ENCODE measurements at places on chromosomes 11 and 22.

- DNase-seq = no peak
Measured at GRCh38 chr11:44564670-44565210, 723 bp upstream of the CD82 start.

GRCh38 chr11:117734601-117735024, 62.4 kb downstream of the DSCAML1 start:
- DNase-seq = no peak

GRCh38 chr11:10409207-10409661, 45.8 kb upstream of the AMPD3 start:
- DNase-seq = no peak

- no peak for DNase-seq
Measured at GRCh38 chr11:127119356-127119755, 118.8 kb upstream of the KIRREL3 start.

- DNase-seq = no peak
Measured at GRCh38 chr11:98545544-98546175, 475.1 kb upstream of the CNTN5 start.

DNA sequence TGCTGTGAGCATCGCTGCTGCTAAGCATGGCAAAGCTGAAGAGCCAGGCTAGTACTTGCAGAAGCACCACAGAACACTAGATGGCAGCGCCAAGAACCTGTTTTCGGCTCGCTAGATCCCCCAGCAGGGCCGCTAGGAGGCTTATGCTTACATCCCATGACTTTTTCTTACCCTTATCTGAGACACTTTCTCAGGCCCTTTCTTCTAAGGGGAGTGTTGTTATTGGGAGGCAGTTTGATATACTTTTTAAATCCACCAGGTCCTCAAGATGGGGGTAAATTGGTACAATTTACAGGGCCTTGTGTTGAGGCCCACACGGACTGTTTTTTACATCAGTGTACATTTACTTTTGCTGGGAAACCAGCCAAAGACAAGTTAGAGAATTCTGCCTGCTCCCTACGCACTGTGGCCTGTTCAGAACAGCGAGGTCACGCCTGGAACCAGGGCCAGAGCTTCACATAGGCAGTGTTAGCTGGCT, 4.0 kb downstream of the TRIM6 start:
- DNase-seq = peak; percentile 30

- DNase-seq = no peak
Measured at GRCh38 chr22:20431511-20432192, 6.0 kb downstream of the SCARF2 start.

DNA sequence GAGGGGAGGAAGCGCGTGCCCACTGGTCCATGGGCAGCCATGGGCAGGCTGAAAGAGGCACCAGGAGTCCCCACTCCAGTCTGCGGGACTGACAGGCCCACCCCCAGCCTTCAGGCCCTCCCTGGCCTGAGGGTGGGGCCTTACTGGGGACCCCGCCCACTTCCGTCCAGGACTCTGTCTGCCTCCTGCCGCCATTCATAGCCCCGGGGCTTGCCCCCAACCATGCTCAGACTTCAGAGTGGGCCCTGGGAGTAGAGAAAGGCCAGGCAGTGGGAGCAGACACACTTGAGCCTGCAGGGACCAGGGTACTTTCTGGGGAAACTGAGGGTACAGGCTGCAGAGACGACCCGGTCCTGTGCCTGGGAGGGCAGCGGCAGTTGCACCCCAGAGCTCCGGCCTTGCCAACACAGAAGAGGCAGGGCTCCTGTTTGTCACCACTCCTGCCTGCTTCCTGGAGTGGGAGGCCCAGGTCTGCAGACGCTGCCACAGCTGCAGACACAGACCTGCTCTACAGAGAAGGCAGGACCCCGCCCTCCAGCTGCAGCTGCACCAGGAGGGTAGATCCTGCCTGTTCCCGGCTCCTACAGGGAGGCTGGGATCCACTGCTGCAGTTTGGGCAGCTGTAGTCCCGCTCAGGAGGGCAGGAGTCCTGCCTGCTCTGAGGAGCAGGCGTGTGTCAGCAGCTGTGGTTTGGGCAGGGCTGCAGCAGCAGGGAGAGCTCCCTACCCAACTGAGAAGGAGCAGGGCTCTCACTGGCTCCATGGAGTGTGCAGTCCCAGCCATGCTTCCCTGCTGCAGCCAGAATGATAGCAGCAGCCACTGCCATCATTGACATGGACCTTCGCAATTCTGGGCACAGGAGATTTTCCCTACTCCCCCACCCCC, 387.9 kb upstream of the ANO3 start:
- no peak for DNase-seq

- no peak for DNase-seq
Measured at GRCh38 chr11:36431429-36432092, 78.5 kb downstream of the TRAF6 start.

DNA sequence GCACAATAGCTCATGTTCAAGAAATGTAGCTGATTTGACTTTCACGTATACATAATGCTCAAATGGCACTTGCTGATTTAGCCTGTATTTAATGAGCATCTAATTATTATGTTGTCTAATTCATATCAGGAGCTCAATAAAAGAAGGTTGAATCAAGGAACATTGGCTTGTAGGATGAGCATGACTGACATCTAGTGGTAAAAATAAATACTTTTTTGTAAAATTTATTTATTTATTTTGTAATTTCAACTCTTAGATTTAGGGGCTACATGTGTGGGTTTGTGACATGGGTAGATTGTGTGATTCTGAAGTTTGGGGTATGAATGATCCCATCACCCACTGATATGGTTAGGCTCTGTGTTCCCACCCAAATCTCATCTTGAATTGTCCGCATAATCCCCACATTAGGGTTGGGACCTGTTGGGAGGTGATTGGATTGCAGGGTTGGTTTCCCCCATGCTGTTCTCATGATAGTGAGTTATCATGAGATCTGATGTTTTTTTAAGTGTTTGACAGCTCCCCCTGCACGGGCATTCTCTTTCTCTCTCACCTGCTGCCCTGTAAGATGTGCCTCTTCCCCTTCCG, 1.7 kb upstream of the OR52E5 start:
- DNase-seq = no peak

DNA sequence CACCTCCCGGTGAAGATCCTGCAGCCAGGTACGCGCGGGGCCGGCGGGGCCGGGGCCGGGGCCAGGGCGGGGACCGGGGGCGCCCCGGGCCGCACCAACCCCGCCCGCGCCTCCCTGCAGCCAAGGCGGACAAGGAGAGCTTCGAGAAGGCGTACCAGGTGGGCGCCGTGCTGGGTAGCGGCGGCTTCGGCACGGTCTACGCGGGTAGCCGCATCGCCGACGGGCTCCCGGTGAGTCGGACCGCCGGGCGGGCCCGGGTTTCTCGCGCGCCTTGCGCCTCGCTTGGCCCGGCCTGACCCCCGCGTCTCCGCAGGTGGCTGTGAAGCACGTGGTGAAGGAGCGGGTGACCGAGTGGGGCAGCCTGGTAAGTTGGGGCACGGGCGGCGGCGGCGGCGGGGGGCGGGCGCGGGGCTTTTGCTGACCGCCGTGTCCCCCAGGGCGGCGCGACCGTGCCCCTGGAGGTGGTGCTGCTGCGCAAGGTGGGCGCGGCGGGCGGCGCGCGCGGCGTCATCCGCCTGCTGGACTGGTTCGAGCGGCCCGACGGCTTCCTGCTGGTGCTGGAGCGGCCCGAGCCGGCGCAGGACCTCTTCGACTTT, 531 bp downstream of the PIM3 start:
- DNase-seq = no peak

DNA sequence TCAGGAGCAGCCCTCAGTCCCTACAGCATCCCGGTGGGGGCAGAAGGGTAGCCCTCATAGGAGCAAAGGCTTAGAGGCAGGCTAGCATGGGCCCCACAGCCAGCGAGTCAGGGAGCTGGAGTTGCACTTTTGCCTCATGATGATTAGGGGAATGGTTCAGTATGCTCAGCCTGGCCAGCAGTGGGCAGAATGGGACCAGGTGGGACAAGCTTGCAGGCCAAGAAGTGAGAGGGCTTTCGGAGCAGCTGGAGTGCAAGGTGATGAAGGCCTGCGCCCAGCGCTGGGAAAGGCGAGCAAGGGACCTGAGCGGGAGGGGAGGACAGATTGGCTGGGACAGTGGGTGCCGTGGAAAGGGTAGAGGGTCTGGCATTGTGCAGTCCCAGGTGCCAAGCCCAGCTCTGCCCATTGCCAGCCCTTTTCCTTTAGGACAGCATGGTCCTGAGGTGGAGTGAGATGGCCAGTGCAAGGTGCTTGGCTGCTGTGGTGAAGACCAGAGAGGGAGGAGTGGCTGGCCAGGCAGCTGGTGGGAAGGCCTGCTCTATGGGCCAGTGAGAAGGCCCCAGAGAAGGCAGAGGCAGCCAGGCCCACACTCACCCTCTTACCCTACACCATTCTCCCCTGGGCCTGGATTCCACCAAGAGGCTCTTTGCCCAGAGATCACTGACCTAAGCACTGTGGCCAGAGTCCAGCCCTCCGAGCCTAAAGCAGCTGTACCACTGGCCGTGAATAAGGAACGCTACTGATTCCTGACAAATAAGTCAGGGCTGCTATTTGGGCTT, 47.9 kb upstream of the SUSD2 start:
- DNase-seq = no peak

GRCh38 chr22:23262518-23263332, 82.4 kb downstream of the BCR start:
- no peak for DNase-seq

- DNase-seq = no peak
Measured at GRCh38 chr11:4662876-4663275, 19.1 kb downstream of the OR51E1 start.

GRCh38 chr11:103543456-103543855, 434.2 kb downstream of the DYNC2H1 start:
- DNase-seq = no peak

DNA sequence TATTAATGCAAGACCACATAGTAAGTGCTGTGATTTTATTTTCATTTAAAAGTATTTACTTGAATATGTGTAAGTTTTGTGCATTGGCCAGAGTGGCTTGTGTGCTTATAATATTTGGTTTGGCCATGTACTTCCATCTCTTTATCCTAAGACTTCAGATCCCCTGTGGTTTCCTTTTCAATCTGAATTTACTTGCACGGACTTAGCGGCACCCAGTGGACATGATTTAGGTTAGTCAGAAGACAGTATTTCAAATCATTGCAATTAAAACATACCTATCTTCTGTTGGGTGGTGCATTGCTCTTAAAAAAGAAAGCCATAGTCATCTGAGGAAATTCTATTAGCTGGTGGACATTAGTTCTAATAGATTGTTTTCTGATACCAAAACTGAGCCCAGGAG, 30.7 kb downstream of the PIWIL4 start:
- DNase-seq = no peak

DNA sequence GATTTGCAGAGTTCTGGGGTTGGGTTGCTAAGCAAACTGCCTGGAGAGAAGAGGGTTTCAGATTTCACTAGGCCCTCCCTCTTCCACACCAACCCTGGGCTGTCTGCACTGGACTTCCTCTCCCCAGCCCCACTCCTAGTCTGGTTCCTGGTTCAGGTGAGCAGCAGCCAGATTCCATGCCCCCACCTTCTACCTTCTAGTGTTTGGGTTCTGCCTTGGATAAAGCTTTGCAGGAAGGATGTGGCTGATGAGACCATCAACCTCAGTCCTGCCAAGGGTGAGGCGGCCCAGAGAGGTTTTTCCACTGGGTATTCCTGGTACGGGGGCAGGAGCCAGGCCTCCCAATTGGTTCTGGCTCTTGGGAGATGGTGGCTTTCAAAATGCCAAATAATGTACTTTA, 68.3 kb downstream of the BCR start:
- DNase-seq = no peak

GRCh38 chr11:59560290-59560701, 49.0 kb downstream of the OR4D9 start:
- peak; percentile 61 for DNase-seq

DNA sequence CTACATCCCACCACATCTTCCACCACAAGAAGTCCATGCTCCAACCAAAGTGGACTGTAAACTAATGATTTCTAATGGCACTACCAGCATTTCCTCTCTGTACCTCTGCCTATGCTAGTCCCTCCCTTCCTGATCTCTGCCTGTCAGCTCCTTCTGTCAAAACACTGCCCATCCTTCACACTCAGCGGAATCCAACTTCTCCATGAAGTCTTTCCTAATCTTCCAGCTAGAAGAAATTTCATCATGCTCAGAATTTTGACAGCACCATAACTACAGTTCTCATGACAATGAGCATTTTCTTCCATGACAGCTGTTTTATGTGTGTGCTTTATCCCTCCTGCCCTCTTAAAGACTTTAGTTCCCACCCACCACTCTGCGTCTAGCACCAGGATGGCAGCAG, 111.4 kb downstream of the SERGEF start:
- DNase-seq = no peak

DNA sequence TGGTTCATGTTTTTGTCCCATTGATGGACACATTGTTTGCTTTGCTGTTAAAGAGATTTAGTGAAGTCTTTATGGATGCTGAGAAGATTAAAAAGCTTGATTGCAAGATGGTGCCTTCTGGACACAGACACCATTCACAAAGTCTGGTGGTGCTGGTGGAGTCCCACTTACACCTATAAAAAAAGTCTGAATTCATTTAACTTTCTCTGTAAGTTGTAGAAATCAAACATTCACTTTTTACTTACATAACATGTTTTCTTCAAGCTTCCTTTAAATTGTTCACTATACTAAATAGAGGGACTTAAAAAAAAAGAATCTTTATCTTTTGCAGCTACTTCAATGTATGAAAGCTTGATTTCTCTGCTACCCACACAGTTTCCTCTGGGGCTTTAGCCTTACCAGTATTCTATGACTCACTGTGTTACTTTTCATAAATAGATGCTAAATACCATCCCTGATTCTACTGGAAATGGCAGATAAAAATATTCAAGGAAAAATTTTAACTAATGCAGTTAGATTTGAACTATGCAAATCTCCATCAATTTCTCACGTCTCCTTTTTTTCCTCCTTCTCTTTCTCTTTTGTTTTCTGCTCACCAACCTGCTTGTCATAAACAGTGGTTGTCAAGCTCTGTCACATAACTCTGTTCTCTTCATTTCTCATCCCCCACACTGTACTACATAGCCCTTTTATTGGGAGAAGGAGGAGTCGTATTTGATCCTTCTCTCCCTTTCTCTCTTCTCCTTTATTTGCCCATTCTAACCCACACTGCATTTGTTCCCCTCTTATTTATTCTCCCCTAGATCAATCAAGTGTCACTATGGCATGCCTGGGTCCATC, 89.7 kb downstream of the FAM76B start:
- no peak for DNase-seq

DNA sequence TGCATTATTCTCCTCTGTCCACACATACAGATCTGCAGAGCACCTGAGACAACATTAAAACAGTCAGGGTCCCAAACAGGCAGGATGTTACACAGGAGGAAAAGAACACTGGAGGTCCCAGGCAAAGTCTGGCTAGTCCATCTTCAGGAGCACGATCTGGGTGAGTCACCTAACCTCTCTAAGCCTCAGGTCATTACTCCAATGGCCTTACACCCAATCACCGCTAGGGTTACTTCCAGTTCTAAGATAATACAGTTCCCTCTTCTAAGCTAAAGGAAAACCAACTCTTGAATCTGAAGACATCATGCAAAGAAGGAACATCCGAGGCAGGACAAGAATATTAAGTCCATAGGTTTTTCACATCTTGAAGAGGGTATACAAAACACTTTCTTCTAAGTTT, 24.5 kb downstream of the ASCC2 start:
- no peak for DNase-seq
